Stimulated activated CD4-positive, alpha-beta T cell treated with anti-CD3 and anti-CD28 coated beads, Interleukin-1b, Interleukin-23, amount 100 ng/mL, for 1 hour (primary cell): ENCODE measurements at places on chromosomes 2 and 18.

- no peak for DNase-seq
These were observed 60.5 kb downstream of the MSH6 start for GRCh38 chr2:47843407-47843806.

- DNase-seq = no peak
These were observed 356.5 kb upstream of the HNMT start for GRCh38 chr2:137607722-137608318.

- no peak for DNase-seq
These were observed 72.1 kb upstream of the DSG1 start for GRCh38 chr18:31245820-31246219.

DNA sequence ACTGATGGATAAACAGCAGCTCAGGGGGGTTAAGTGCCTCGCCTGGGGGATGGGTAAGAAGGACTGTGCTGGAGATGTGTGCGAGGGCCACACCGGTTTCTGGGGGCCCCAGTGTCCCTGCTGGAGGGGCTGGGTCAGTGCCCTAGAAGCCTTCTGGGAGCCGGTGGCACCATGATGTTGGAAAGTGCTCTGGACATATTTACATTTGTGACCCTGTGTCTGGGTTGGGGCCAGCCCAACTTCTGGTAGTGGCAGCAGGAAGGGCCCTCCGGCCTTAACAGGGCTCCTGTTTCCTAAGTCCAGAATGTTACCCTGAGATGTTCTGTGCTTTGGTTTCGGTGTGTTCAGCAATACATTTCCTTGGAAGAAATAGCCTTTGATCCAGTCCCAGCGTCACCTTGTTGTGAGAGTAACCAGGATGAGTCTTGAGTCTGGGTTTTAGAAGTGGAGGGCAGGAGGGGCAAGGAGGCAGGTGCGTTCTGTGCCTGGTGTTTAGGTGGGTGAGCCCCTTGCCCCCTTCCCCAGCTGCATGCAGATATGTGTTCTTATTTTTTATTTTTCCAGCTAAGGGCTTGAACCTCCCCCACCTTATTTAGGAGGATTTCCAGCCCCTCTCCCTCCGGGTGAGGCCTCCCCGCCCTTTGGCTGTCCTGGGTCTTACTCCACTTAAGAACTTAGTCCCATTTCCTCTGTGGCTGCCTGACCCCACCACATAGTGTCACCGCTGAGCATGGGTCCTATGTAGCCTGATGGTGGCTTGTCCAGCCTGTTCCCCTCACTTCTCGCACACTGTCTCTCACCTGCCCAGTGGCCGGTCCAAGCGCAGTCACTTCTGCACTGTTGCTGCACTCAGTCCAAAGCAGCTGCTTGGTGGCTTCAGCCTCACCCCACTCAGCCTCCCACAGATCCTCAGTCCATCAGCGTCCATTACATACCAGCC lies 132.7 kb upstream of the HS6ST1 start:
- DNase-seq = no peak

DNA sequence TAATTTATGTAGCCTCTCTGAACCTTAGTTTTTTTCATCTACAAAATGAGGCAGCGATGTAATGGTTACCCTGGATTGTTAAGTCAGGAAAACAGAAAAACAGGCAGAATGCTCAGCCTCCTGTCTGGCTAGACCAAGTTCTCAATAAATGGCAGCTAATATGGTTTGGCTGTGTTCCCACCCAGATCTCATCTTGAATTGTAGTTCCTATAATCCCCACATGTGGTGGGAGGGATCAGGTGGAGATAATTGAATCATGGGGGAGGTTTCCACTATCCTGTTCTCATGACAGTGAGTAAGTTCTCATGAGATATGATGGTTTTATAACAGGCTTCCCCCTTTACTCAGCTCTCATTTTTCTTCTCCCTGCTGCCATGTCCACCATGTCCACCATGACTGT lies 220.0 kb downstream of the CMPK2 start:
- no peak for DNase-seq

GRCh38 chr2:145764631-145765030 lies 1244.7 kb upstream of the ZEB2 start:
- no peak for DNase-seq

GRCh38 chr2:37886745-37887144 lies 38.3 kb upstream of the RMDN2 start:
- DNase-seq = no peak

GRCh38 chr2:52572469-52572894 lies 1195.1 kb upstream of the CHAC2 start:
- DNase-seq = no peak

- DNase-seq = no peak
These were observed 35.9 kb downstream of the CCDC102B start for GRCh38 chr18:68833756-68834155.

DNA sequence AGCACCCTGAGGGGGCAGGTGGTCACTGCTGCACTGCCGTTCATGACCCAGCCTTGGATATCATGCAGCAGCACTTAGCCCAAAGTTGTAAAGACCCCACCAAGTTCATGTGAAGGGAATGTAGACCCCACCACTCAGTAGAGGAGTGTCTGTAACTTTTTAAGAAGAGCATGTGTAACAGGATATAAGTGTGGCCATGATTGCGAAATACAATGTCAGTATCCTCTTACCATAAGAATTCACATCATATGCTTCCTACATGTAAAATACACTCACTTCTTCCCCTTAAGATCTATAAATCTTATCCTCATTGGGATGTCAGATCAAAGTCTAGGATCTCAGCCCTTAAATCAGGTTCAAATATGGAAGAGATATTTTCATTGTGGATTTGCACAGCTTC lies 276.9 kb downstream of the PTPRM start:
- DNase-seq = no peak

- DNase-seq = no peak
These were observed 55.7 kb downstream of the NPAS2 start for GRCh38 chr2:100875516-100876230.

DNA sequence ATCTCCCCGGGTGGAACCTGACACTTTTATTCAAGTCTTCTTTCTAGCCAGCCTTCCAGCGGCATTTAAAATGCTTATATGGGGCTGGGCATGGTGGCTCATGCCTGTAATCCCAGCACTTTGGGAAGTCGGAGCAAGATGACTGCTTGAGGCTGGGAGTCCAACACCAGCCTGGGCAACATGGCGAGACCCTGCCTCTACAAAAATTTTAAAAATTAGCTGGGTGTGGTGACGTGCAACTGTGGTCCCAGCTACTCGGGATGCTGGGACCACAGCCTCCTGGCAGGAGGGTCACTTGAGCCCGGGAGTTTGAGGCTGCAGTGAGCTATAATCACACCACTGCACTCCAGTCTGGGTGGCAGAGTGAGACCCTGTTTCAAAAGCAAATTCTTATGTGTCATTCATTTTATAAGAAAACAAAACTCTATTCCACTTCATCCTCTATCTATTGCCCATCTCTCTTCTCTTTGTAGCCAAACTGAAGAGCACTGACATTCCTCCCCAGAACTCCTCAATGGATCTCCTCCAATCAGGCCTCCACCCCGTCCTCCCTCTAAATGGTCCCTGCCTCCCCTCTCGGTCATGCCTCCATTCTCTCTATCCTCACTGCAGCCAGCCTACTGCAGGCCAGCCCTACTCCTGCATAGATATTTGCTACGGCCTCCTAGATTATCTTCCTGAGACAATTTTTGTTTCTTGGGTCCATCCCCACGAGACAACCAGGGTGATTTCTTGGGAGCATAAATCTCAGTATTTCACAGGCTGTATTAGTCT lies 18.0 kb upstream of the RHOB start:
- DNase-seq = no peak

DNA sequence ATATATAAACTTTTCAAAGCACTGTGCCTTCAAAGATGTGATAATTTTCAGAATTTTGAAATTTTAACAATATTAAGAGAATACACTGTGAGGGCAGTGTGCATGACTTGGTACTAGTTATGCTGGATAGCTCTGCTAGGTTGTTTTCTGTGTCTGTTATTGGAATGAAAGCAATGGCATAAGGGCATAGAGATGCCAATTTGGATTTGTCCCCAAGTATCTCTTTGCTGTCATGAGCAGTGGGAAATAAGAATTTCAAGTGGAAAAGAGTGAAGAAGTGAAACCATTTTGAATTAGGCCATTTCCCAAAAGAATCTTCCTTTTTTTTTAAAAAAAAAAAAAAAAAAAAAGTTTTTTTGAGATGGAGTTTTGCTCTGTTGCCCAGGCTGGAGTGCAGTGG lies 76.8 kb downstream of the SLC39A10 start:
- DNase-seq = no peak

GRCh38 chr2:239824046-239824694 lies 201.0 kb downstream of the NDUFA10 start:
- no peak for DNase-seq

DNA sequence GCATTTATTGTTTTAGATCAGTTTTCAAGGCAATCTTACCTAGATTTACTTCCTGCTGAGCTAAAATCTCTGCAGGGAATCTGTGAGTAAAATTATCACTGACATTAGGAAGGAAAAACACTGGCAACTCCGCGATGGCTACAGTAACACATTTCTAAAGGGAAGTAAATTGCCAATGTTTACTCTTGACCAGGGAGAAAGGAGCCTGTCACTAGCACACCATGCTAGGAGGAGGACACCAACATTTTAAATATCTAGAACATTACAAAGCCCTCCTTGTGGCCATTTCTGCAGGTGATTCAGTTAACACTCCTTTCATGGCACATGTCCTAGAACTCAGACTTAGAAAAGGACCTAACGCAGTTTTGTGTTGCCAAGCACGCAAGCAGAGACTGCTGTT lies 58.4 kb downstream of the TCF4 start:
- no peak for DNase-seq

GRCh38 chr2:159206736-159207380 lies 79.6 kb downstream of the WDSUB1 start:
- no peak for DNase-seq

- no peak for DNase-seq
These were observed 2.9 kb upstream of the OTOF start for GRCh38 chr2:26480566-26481423.

DNA sequence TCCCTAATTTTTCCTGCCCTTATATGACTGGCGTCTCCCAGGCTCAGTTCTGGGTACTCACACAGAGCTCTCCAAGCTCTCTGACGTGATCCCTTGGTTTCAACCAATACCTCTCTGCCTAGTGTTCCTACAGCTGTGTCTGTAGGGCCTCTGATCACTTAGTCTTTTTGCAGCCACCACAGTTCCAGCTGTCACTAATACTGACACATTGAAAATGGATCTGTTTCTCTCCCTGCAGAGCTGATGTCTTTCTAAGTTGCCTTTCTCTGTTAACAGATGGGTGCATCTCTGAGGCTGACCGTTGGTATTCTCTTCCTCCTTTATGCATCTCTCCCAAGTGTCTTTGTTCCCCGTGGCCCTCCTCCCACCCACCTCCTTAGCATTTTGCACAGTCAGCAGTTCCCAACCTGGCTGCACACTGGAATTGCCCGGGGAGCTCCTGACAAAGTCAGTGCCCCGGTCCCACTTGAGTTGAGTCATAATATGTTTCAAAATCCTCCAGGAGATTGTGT lies 62.5 kb downstream of the CERS6 start:
- DNase-seq = no peak
